ENCODE measurements at places on chromosomes 5 and 9.

DNA sequence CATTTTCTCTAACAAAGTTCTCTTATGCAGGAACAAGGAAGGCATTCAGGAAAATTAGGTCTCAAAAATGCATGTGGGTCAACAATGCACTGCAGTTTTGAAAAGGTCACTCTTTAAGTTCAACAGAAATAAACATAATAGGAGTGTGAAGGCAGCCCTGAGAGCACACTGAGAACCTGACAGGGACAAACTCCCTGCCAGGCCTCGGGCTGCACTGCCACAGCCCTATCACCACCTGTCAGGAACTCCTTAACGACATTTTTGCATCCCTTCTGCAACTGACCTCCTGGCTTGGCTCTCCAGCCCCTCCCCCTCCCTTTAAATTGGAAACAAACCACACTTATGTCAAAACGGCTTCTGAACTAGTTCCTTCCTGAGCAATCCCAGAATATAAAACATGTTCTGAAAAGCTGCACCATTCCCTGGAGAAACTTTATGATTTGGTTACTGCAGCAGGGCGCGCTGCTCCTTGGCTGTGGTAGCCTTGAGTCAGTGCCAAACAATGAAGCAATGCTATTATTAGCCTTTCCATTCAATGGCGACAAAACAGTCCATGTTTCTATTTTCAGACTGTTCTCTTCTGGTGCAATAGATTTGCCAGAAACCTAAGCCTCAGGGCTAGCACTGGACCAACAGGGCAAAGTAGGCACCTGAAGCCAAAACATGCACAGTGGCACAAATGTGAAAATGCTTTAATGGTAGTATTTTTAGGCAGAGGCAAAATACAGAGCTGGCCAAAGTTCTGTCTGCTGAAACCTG lies 160.1 kb upstream of the ZNF608 start:
- no peak for DNase-seq

DNA sequence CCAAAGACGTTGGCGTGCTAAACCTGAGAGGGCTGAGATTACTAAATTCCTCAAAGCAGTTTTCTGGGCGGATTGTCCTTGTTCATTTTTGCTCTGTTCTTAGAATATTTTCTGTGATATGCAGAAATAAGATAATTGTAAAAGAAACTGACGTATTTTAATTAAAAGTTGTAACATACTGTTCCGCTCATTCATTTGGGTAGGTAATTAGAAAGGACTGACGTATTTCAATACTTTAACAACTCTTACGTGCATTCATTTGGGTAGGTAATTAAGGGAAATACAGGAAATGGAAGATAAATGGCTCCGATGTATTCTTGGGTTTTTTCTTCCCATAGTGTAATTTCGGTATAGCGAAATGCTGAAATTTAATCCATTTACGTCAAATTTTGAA lies 1.1 kb downstream of the OSTF1 start:
- no peak for DNase-seq

DNA sequence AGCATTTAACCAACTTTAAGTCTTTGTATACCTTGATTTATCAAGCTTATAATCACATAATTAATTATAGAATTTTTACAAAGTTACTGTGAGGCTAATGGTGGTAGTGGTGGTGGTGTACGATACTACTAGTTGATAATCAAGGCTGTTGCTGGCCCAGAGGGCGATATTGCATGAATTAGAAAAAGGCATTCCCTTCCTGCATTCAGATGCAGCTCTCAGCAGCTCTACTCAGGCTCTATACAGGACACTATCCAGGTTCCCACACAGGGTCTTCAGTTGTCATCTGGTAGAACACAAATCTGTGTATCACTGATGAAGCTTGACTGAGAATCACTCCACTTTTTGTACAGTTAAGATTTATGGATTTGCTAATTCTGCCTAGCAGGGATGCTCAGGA lies 562.8 kb upstream of the C9orf72 start:
- no peak for DNase-seq

DNA sequence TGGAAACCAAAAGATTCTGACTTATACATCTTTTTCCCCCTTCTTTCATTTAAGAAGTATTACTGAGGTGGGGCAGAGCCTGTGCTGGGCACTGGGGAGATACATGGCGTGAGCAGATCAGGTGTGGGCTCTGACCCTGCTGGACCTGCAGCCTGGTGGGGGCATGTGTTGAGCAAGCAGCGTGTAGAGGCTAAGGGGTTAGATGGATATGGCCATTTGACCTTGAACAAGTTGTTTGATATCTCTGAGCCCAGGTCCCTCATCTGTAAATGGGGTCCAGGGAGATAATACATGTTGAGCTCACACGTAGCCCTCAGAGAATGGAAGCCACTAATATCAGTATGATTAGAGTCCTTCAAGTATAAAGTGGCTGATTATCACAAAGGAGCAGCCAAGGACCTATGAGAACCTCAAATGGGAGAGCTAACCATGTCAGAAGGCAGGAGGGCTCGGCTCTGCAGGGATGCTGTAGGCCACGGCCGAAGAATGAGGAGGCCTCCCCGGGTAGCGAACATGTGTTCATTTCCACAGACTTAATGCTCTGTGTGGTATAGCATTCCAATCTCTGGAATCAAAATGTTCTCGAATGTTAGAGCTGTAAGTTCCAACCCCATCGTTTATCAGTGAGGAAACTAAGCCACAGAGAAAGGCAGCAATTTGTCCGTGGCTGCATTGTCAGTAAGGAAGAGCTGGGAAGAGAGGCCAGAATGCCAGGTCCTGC lies 15.4 kb upstream of the ANGPTL2 start:
- no peak for DNase-seq

- no peak for DNase-seq
Measured at GRCh38 chr5:76579166-76579937, 43.9 kb downstream of the F2RL2 start.

DNA sequence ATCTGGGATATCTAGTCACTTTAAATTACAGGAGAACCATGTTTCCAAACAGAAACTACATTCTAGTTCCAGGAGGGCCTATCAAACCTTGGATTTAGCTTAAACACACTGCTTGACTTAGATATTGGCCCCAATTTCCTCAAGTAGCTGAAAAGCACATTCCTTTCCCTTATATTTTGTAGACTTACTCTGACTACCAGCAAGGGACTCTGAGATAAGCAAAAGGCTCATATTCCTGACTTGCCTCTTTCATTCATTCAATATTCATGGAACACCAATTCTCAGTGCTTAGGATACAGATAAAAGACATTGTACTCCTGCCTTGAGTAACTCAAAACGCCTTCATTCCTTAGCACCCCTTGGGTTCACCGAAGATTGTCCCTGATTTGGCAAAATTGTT lies 11.8 kb downstream of the NR6A1 start:
- no peak for DNase-seq

GRCh38 chr9:97501972-97502221 lies 431 bp downstream of the TMOD1 start:
- DNase-seq, result no peak
